ENCODE measurements at places on chromosomes 12 and 14. TPM values are rescaled to one million over a fixed set of nuclear protein-coding genes. Genes with fewer than 3 reads are reported as not detected.

Gene FZD10
- not detected for total RNA-seq

Gene NPAS3
- total RNA-seq, result not detected

Gene APOF
- not detected for total RNA-seq

Gene RD3L
- not detected for total RNA-seq

DNA sequence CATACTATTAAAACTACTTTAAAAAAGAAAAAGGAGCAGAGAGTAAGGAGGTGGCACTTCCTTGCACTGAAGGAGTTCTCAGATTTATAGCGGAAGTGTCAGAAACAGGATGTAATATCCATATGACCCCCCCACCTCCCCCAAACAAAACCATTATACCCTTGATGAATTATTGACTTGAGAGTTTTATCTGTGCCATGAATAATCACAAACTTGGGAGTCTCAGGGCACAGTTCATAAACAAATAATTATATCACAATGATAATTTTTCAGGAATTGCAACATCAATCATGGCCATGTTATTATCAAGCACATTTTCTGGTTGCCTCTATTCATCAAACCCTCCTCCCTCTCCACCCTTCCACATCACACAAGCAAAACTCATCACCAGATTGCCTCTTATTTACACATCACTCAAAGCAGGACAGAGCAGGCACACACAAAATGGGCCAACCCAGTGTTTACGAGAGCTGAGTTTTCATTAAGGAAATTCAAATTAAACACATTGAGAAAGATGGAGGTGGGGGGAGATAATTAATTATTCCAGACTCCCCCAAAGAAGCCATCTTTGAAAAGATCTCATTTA, 141.4 kb downstream of the EGLN3 start:
- no peak for DNase-seq

DNA sequence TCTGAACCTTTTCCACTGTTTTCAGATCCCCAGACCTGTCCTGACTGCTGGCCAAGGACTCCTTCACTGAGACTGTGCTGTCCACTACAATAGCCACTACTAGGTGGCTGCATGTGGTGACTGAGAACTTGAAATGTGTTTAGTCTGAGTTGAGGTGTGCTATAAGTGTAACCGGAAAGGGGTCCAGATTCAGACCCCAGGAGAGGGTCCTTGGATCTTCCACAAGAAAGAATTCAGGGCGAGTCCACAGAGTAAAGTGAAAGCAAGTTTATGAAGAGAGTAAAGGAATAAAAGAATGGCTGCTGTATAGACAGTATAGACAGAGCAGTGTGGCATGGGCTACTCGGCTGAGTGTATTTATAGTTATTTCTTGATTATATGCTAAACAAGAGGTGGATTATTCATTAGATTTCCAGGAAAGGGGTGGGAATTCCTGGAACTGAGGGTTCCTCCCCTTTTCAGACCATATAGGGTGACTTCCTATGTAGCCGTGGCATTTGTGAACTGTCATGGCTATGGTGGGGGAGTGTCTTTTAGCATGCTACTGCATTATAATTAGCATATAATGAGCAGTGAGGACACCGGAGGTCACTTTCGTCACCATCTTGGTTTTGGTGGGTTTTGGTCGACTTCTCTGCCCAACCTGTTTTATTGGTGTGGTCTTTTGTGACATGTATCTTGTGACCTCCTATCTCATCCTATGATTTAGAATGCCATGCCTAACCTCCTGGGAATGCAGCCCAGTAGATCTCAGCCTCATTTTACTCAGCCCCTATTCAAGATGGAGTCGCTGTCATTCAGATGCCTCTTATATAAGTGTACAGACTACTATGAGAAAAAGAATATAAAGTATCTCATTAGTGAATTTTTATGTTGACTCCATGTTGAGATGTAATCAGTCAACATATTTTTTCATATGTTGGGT, 70.0 kb upstream of the SRSF5 start:
- DNase-seq, result peak; percentile 64

DNA sequence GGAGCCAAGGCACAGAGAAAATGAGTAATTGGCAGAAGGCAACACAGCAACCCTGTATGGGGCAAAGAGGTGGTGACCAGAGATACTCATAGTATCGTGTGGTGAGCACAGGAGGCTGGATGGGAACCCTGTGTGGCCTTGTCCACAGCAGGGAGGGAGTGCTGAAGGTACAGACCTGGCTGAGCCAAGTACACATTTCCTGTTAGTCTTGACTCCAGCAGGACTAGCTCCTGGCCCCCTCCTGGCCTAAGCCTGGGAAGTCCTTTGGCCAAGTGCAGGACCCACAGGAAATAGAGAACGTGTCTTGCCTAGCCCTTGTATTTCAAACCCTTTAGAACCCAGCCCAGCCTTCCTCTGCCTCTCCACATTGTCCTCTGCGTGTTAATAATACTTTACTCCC, 289.8 kb upstream of the PWP1 start:
- no peak for DNase-seq

DNA sequence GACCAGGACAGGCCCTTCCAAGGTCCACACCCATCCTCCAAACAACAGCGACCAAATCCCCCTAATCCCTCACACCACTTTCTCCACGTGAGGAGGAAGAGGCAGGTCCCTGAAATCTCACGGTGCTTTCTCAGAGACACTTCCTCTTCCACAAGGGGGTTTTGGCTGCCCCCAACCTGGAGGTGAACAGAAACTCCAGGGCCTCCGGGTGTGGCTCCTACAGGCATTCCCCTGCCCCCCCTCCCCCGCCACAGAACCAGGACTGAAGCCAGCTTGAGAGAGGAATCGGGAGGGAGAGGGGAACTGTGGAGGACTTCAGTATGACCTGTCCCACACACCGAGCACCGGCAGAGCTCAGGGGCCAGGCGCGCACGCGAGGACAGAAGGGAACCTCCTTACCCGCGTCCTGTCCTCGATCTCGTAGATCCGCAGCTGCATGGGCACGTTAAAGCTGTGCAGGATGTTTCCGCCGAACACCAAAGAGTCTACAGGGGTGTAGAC, 60.2 kb downstream of the KDM2B start:
- DNase-seq, result no peak

DNA sequence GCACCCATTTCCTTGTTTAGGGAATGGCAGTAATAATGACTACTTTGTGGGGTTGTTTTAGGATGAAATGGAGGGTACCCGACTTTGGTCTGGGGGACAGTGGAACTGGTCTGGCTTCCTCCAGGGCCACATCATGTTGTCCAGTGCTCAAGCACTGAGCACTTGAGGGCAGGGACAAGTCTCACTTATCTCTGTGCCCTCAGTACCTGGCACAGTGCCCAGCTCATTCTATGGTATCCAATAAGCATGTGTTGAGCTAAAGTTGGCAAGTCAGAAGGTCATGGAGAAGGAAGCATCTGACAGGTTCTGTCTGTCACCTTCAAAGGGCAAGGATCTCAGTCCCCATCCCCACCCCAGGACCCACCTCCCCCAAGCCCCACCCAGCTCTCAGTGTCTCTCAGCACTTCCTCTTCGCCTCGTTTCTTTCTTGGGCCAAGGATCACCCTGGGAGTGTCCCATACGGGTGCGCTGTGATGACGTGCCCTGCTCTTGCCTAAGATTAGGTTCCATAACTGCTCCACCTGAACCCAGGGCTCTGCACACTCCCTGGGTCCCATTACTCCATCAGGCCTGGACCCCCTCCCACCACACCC, 24.3 kb upstream of the TMEM106C start:
- no peak for DNase-seq

- DNase-seq, result peak; percentile 56
Measured at GRCh38 chr14:69580009-69580577, 5.4 kb upstream of the CCDC177 start.

- no peak for DNase-seq
Measured at GRCh38 chr14:21454843-21455544, 929 bp downstream of the CHD8 start.

DNA sequence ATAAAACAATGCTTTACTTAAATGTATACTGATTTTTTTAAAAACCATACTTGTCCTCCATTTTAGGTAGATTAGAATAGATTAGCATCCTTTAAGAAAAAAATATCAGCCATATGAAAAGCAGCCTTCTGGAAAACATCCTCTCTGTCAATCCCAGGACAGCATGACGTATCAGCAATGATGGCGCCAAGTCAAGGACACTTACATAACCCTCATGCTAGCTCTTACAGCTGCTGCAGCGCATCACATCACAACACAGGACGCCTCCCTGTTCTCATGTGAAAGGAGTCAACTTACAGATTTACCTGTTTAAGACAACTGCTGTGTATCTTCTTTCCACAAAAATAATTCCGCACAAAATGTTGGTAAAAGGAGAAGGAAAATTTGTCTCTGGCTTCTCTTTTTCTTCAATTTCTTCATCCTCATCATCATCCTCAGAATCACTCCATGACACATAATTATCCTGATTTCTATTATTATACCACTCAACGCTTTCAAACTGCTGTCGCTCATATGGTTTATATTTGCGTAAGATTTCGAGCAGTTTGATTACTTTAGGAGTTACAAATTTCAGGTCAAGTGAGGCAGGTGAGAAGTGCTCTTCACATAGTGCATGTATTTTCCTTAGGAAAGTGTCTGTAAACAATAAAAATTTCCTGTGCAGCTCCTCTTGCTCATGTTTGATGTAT, 33.3 kb downstream of the DICER1 start:
- DNase-seq, result no peak

- DNase-seq, result no peak
Measured at GRCh38 chr12:45655743-45656142, 73.8 kb upstream of the ARID2 start.

GRCh38 chr12:110561471-110562201, 21.5 kb downstream of the PPTC7 start:
- no peak for DNase-seq
